ENCODE measurements at places on chromosomes 2 and 18. TPM values are rescaled to one million over a fixed set of nuclear protein-coding genes. Genes with fewer than 3 reads are reported as not detected.

Gene COLEC12
- 103 TPM for total RNA-seq

Gene OSBPL6
- 10.7 TPM for total RNA-seq

GRCh38 chr2:63696496-63696895, 107.7 kb downstream of the MDH1 start:
- DNase-seq = no peak

- DNase-seq = no peak
Observed at GRCh38 chr18:48135436-48135966, 205.0 kb upstream of the SMAD2 start.

- DNase-seq = no peak
Observed at GRCh38 chr2:180258579-180258978, 251.5 kb upstream of the CWC22 start.

- DNase-seq = no peak
Observed at GRCh38 chr18:48167897-48168253, 237.4 kb upstream of the SMAD2 start.

- DNase-seq = no peak
Observed at GRCh38 chr2:42575458-42576064, 7.1 kb downstream of the MTA3 start.

- no peak for DNase-seq
Observed at GRCh38 chr2:124035001-124035400, 9.9 kb downstream of the CNTNAP5 start.
